ENCODE measurements at places on chromosomes 12 and 14.

- DNase-seq, result no peak
These were observed 22.9 kb downstream of the PROX2 start for GRCh38 chr14:74852922-74853530.

DNA sequence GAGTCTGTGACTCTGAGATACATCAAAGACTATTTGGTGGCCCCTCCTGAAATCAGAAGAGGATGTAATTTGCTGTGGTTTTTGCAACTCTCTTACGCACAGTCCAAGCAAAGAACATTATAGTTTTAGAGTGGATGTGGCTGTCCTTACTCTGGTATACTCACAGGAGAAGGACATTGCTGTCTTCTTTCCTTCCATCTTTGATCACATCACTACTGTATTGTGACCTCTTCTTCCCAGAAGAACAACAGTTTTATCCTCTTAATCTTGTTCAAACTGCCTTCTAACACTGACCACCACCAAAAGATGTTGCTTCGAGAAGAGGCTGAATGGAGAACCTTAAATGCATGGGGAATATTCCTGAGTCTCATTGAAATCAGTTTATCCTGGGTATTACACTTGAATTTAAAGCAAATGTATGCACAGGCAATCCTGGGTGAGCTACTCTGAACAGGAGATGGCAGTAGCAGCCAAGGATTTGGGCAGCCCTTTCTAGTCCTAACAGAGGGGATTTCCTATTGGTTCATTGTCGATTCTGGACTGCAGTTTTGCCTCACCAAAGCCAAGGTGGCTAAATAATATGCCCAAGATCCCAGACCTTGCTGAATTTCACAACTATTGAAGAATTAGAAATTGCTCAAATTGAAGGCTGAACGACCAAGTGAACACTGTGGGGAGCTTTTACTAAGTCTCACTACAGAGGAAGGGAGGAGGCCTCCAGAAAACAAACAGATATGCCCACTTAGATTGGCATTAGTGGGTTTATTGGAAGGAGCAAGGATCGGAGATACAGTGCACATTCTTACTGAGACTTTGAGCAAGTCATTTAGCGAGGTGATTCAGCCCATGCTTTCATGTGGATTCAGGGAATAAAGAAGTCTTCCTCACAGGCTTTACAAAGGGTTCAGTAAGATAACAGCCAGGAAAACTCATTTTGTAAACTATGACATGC, 282.8 kb downstream of the PAWR start:
- peak; percentile 60 for DNase-seq

DNA sequence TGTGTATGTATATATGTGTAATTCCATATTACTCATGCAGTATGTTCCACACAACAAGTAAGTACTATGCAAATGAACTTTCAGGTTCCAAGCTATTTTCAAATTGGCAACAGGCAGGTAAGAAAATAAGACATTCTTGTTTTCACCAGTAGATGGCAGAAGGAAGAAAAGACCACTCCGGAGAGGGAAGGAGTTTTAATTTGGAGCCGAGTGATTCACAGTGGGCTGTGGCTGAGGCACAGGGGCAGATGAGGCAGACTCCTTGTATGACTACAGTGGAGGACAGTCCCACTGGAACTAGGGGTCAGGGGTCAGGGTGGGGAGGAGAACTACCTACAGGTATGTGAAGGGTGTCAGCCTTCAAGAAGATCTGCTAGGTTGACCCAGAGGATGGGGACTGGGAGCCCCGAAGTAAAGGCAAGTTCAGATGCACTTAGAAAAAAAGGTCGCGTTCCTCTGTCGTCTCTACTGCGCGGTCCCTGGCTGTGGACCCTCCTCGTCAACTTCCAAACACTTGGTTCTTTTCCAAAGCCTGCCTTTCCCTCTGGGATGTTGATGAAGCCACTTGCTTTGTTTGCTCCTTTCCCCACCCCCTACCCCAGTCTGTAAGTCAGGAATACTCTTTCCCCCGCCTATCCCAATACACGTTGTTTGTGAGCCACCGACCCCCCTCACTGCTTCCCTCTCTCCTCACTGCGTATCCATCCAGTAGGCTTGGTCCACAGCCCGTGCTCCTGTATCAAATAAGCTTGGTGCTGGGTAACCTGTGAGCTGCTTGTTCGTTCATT, 24.1 kb downstream of the DDX47 start:
- peak; percentile 27 for DNase-seq

DNA sequence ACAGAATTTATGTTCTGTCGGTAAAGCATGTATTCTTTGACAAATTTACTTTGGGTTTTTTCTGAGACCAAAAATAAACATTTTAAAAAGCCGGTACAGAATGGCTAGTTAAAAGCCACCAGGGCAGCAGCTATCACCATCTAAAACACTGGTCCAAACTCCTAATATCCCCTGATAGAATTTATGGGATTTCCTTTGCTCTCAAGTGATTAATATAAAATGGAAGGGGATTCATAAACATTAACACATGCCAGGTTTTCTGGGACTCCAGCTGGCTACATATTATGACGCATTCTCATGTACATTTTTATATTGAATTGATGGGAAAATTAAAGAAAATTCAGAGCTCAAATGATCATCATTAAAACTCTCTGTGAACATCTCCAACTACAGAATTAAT, 640.8 kb downstream of the C12orf50 start:
- DNase-seq, result no peak

- DNase-seq, result no peak
These were observed 836.7 kb upstream of the FOXG1 start for GRCh38 chr14:27929797-27930347.

DNA sequence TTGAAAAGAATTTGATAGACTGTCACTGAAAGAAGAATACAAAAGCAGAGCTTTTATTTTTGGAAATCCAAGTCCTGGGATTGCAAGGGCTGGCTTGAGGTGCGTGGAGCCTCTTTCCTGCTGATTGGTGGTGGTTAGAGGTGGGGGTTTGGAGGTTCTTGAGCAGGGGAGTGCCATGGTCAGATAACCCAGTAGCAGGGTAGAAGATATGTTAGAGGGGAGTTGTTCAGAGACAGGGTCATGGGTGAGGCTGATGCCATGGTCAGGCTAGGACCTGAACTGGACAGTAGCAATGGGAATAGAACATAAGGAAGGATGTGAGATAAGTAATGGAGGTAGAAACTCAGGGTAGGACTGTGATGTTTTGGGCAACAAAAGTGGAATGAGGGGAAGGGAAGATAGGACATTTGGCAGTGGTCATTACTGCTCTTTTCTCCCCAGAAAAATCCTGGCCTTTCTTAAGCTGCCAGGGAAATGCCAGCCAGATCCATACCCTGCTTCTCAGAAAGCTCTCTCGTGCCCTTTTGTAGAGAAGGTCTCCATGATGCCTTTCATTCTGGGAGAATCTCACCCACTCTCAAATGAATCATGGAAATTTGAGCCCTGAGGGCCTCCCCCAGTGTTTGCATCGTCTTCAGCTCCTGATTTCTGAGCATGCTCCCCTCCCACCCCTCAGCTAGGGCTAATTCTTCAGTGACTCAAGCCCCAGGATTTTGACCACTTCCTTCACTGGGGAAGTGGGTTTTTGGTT, 9.5 kb downstream of the EMP1 start:
- no peak for DNase-seq

DNA sequence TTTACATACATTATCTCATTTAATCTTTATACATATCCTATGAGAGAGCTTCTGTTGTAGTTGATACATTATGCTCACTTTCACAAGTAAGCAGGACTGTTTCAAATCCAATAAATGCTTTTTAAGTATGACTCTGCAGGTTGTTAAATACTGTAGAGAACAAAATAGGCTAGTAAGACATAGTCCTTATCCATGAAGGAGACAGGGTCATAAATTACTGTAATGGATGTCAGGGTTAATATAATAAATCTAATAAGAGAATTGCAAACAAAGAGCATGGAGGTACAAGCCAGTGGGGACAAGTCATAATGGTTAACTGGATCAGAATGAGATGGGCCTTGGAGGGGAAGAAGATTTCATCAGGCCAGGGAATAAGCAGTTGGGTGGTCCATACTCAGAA, 303.8 kb upstream of the RGS6 start:
- DNase-seq, result no peak

DNA sequence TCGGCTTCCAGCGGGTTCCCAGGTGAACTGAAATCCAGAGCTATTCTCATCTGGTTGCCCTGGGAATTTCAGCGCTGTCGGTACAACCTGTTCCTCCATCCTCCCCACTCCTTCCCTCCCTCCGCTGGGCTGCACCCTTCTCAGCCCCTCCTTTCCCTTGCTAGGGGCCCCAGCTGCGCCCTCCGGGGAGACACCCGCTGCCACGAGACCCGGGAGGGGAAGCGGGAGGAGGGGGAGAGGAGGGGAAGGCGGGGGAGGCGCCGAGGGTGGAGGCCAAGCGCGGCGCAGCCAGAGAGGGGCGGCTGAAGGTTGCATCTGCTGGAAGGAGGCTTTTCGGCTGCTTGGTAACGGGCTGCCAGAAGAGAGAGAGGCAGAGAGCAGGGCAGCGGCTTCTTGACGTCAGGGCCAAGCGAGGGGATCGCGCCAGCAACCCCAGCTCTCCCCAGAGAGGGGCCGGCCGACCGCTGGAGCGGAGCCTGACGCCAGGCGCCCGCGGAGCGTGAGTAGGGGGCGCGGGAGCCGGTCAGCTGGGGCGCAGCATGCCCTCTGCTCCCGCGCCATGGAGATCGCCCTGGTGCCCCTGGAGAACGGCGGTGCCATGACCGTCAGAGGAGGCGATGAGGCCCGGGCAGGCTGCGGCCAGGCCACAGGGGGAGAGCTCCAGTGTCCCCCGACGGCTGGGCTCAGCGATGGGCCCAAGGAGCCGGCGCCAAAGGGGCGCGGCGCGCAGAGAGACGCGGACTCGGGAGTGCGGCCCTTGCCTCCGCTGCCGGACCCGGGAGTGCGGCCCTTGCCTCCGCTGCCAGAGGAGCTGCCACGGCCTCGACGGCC, at the start of gene KCNA5:
TSS of gene KCNA5 (plus strand) at position 291 of the 831 bp plus-strand sequence. CDS start at position 560, 269 bp downstream.
- no peak for DNase-seq

GRCh38 chr12:105331805-105332251, 1.3 kb downstream of the C12orf75 start:
- DNase-seq, result peak; percentile 24

DNA sequence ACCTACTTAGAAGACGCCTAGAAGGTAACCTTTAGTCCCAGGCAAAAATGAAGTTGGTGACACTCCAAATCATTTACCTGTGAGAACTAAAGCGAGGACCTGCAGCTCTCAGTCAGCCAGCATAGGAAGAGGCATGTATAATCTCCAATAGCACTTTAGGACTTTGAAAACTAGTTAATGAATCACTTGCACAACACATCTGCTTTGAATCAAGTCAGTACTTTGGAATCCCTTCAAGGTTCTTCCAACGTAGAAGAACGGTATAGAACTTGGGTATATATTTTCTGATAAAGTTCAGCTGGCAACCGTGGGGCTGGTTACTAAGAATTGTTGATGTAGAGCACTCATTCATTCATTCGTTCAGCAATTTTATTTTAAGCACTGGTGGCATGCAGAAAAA, 251.9 kb downstream of the TMEM132D start:
- DNase-seq, result no peak

DNA sequence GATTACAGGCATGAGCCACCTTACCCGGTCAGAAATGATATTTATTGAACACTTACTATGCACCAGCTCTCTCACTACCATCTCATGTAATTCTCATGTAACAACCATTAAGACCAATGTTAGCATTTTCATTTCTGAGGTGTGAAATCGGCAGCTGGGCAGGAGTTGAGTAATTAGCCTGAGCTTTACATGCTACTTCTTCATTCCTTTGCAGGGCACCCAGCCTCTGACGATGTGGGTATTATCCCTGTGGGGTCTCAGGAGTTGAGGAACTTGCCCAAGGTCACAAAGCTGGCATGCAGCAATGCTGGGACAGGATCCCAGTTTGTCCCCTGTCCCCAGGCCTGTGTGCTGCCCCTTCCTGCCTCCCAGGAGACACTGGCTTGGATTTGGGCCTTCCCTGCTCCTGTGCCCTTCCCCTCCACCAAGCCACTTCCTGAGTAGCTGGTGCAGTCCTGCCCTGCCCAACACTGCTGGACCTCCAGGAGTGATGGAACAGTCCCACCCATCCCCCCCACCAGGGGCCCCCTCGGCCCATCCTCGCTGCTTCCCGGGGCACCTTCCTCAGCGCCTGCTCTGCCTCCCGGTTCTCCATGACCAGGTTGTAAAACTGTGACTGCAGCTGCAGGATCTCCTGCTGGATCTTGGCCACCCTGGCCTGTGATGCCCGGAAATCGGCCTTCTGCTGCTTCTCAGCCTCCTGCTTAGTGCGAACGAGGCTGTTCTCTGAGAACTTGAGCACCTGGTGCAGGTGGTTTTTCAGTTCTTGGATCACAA, 14.7 kb downstream of the RITA1 start:
- DNase-seq, result no peak

- no peak for DNase-seq
These were observed 104.3 kb downstream of the DUSP6 start for GRCh38 chr12:89247967-89248366.
